ENCODE measurements at places on chromosomes 6 and 20.

DNA sequence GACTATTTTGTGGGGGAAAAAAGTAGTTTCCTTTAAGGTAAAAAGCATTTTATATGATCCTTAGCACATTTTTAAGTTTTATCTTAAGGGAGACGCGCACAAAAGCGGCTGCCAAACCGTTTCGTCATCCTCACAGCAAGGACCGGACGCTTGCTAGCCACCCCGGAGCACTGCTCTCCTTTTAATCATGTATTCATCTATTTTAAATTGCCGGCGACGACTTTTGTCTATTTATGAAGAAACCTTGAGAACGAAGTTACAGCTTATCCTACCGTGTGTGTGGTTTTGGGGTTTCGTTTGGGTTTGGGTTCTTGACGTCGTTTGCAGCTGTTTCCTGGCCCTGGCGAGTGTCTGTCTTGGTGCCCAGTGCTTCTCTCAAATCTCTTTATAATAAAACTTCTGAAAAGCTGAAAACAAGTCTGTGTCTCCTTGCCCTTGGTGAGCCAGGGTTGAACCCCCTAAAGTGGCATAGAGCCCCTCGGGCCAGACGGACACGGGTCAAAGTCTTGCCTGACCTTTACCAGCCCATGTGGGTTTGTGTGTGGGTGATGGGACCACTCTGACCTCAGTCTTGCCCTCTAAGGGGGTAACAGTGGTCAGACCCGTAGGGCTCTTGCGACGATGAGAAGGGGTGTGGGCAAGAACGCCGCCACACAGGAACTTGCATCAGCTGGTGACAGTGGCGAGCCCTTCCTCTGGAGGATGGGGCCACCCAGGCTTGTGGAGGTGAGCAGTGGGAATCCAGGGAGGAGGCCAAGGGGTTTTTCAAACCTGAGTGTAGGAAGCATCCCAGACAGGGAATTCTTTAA is 117.6 kb downstream of the JPH2 start:
- DNase-seq: no peak

DNA sequence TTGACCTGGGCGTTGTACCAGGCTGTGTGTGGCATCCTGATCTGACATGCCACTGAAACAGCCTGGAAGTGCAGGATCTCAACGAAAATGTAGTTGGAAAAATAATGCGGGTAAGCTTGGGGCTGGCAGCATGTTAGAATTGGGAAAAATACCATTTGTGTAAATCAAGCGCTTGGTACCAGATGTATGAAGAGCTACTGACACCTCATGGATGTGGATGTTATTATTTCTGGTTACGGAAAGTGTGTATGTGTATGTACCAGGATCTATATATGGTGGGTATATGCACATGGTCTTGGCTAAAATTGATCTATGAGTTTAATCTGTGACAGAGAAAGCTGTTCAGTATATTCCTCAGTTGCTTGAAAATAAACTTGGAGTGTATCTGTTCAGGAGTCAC is 22.7 kb downstream of the HIVEP1 start:
- DNase-seq: no peak

GRCh38 chr6:47690214-47690613 is 8.2 kb upstream of the ADGRF4 start:
- no peak for DNase-seq

- no peak for DNase-seq
These were observed 21.5 kb downstream of the CST5 start for GRCh38 chr20:23857962-23858595.

- DNase-seq: no peak
These were observed 168.3 kb upstream of the SPACA1 start for GRCh38 chr6:87879132-87879861.

GRCh38 chr20:49637046-49637637 is 69.2 kb upstream of the PTGIS start:
- DNase-seq: no peak

GRCh38 chr20:34538671-34539123 is 19.8 kb upstream of the MAP1LC3A start:
- DNase-seq: no peak

DNA sequence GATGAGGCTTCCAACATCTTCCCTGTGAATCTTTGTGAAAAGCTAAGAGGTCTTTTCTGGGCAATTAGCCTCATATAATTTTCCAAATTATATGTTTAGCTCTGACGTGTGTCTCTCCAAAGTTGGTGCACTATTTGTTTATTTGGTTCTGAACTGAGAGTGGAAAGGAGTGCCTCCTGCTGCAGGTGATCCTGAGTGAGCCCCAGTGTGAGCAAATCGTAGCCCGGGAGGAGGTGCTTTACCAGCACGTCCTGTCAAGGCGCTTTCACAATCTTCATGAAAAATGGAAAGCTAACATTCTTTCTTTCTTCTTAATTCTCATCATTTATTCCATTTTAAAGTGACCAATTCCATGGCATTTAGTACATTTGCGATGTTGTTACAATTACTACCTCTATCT is 231.9 kb downstream of the BMP2 start:
- no peak for DNase-seq
